Inflammatory macrophage treated with lipopolysaccharide for 1 hour (primary cell): ENCODE measurements at places on chromosomes 2 and 18.

DNA sequence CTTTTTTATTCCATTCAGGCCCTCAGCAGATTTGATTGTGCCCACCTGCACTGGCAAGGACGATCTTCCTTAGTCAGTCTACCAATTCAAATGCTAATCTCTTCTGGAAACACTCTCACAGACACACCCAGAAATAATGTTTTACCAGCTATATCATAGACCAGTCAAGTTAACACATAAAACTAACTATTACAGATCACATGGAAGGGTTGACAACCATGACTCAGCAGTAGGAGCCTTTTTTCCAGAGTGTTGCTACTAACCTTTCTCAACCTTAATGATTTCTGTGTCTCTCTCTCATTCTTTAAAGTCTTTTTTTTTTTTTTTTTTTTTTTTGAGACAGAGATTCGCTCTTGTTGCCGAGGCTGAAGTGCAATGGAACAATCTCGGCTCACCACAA lies 143.5 kb upstream of the MSH6 start:
- DNase-seq = no peak

DNA sequence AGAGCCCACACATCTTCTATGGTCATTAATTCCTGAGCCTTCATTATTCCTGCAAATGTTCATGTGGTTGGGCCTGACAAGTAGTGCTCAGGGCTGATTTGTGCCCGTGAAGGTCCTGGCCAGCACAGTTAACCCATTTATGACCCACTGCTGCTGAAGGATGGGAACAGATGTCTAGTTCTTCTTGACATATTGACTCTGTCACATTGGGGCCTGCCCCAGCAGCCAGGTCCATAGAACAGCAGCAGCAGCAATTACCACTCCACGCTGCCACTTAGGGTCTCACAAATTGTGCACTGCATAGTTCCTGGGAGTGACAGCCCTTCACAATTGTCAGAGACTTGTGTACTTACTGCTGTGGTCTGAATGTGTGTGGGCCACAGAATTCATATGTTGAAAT lies 442.3 kb upstream of the RGPD4 start:
- DNase-seq = no peak

GRCh38 chr18:57794951-57795728 lies 8.0 kb downstream of the ATP8B1 start:
- DNase-seq = no peak

- DNase-seq = no peak
Observed at GRCh38 chr2:222782201-222782730, 78.6 kb upstream of the ACSL3 start.

DNA sequence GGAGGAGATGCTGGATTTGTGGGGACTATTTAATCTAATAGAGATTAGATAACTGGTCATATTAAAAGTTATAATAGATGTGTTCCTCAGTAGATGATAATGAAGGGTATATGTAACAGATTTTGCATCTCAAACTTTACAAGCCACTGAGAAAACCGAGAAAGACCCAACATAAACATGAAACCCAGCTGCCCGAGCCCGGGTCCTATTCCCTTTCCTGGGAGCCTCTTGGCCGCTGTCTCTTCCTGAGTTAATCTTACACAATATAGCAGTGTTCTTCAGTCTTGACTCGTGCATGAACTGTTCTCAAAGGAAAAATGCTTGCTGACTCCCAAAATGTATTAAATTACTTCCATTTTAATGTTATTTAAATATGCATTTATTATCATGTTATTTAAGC lies 94.5 kb downstream of the COPS8 start:
- no peak for DNase-seq

GRCh38 chr2:128765811-128766210 lies 447.1 kb upstream of the HS6ST1 start:
- no peak for DNase-seq

GRCh38 chr2:42830922-42831574 lies 38.7 kb upstream of the HAAO start:
- DNase-seq = no peak

GRCh38 chr18:47108373-47108772 lies 41.9 kb downstream of the HDHD2 start:
- no peak for DNase-seq

DNA sequence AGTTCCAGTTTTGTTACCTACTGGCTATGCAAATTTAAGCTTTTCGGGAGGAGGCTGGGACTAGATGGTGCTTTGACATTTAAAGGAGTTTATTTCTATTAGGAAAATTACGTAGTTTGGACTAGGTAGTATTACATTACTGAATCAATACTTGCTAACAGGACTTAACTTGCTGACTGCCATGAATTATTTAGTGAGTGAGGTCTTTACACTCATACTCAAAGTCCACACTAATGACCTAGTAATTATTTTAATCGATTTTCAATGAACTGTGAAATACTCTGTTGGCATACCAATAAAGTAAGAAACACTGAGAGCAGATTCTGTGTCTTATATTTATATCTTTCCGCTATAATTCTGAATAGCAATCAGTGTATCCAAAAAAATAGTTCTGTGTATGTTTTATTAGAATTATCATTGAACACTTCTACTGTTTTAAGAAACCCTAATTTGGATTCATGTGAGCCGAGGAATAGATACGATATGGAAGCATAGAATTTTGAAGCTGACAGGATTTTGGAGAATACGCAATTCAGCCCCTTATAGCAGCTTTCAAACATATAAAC lies 55.0 kb downstream of the CHST9 start:
- DNase-seq = no peak

DNA sequence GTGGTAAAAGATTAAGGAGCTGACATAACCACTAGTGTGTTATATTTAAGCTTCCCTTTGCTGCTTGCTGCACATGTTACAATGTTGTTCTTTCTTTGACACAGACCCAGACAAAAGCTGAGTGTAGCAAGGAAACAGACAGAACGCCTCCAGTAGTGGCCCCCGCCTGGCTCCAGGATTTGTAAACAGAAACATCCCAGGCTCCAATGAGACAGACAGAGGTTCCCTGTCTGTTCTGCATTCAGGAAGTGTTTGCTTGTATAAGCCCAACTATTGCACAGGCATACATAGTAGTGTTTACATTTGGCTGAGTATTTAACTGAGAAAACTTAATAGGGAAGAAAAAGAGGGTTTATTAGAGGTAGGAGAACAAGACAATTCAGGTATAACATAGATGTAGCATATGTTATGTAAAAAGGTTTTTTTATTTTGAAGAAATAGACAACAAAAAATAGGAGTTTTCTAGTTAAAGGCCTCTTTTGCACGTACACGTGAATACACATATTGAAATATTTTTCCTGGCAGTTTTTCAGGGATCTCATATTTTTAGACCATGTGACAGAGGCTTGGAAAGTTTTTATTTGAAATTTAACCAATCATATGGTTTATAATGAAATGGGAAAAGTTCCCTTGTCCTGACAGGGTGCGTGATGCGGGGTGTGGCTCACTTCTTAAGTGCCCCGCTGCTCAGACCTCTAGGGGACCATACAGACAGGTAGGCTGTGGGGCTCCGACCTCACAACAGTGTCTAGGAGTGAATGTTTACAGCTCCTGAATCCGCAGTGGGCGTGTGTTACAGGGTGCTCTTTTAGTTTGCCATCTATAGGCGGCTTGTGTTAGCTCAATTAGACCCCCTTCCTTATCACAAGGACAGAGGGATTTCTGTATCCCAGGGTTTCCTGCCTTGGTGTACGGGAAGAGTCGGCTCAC lies 118.4 kb downstream of the BMPR2 start:
- no peak for DNase-seq
